Activated CD4-positive, alpha-beta memory T cell treated with anti-CD3 and anti-CD28 coated beads for 36 hours (primary cell): ENCODE measurements at places on chromosomes 5 and 9. TPM values are rescaled to one million over a fixed set of nuclear protein-coding genes. Genes with fewer than 3 reads are reported as not detected.

The CMBL gene
- total RNA-seq, result 1.2 TPM

The TPPP gene
- total RNA-seq, result 0.55 TPM

The C9orf153 gene
- total RNA-seq, result 0.39 TPM

The UGT3A2 gene
- not detected for total RNA-seq

The LCN1 gene
- not detected for total RNA-seq

The PCDHB16 gene
- total RNA-seq, result not detected

The GNAQ gene
- total RNA-seq, result 26.1 TPM

The STK32A gene
- total RNA-seq, result not detected

The GHR gene
- not detected for total RNA-seq

The RANBP6 gene
- 20.7 TPM for total RNA-seq

The PCDHA5 gene
- not detected for total RNA-seq

The AHRR gene
- total RNA-seq, result 16.7 TPM

The PCDHA11 gene
- total RNA-seq, result not detected

The FOCAD gene
- 37.1 TPM for total RNA-seq

The PCYOX1L gene
- 24.0 TPM for total RNA-seq

The MARCOL gene
- total RNA-seq, result not detected

The RNF20 gene
- total RNA-seq, result 36.1 TPM

The VDAC1 gene
- total RNA-seq, result 416 TPM

The SPATA31E1 gene
- not detected for total RNA-seq

The CDX1 gene
- not detected for total RNA-seq

The CDC25C gene
- total RNA-seq, result 19.1 TPM

The CAVIN4 gene
- total RNA-seq, result 0.07 TPM

The LCN10 gene
- 1.5 TPM for total RNA-seq

The IFNA21 gene
- total RNA-seq, result not detected

The PRDM9 gene
- total RNA-seq, result not detected

The ZNF79 gene
- total RNA-seq, result 9.7 TPM

The FCN2 gene
- not detected for total RNA-seq

The TTLL11 gene
- total RNA-seq, result 0.97 TPM

The SV2C gene
- total RNA-seq, result 0.10 TPM

The NAIP gene
- total RNA-seq, result 6.9 TPM

The LHX3 gene
- not detected for total RNA-seq

The SPATA31C1 gene
- total RNA-seq, result not detected

The KIF24 gene
- total RNA-seq, result 5.6 TPM

The PCDHGA8 gene
- total RNA-seq, result not detected

The ANKRD31 gene
- total RNA-seq, result 0.29 TPM

The IFNB1 gene
- total RNA-seq, result 0.26 TPM

The SHOC1 gene
- not detected for total RNA-seq

The PCDHB4 gene
- total RNA-seq, result not detected

The TAS2R1 gene
- not detected for total RNA-seq

The PCDHGA3 gene
- total RNA-seq, result not detected

The TRPM3 gene
- not detected for total RNA-seq

The WDR38 gene
- not detected for total RNA-seq

The TMC1 gene
- total RNA-seq, result not detected

The GDNF gene
- total RNA-seq, result not detected

The ANKRD34B gene
- not detected for total RNA-seq

The GLRA1 gene
- not detected for total RNA-seq

The PCDHGC5 gene
- total RNA-seq, result not detected

The INSYN2B gene
- total RNA-seq, result not detected

The PPP2R2B gene
- 1.0 TPM for total RNA-seq

The AFAP1L1 gene
- total RNA-seq, result not detected

The DCTN4 gene
- total RNA-seq, result 32.9 TPM

The TEX48 gene
- 0.57 TPM for total RNA-seq

The USP20 gene
- 51.6 TPM for total RNA-seq

The GPR107 gene
- total RNA-seq, result 20.7 TPM
